IPS-NIHi11 (cell line): ENCODE measurements at places on chromosomes 3 and 15.
A peak's percentile ranks its signal among the peaks of the same experiment; 100 is the strongest.

GRCh38 chr3:143603774-143604173 is 244.5 kb downstream of the SLC9A9 start:
- no peak for DNase-seq

DNA sequence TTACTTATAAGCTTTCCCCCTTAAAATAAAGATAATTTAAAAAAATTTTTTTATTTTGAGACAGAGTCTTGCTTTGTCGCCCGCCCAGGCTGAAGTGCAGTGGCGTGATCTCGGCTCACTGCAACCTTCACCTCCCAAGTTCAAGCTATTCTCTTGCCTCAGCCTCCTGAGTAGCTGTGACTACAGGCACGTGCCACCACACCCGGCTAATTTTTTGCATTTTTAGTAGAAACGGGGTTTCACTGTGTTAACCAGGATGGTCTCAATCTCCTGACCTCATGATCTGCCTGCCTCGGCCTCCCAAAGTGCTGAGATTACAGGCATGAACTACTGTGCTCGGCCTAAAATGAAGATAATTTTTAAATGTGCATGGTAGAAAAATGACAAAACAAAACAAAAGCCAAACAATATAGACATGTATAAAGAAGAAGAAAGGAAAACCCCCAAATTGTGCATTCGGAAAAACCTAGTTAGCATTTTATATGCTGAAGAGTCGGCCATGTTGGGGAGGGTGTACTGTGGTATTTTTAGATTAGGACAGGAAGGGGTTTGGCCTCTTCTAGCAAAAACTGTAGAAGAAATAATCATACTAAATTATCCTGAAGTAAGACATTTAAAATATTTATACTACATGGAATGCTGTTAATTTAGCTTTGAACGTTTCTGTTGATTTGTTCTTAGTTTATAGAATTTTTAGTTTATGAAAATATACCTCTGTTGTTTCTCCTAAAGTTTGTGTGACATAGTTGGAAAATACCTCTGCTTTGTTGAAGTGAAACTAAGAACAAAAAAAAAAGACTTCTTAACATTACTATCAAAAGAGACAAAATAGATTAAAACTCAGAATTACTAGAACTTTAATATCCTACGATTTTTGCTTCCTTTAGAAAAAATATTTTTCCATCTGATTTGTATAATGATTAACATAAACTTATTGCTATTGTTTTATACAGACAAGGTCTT is 7.4 kb downstream of the APPL1 start:
- DNase-seq, result no peak

GRCh38 chr3:10602769-10603768 is 97.7 kb upstream of the ATP2B2 start:
- no peak for DNase-seq

DNA sequence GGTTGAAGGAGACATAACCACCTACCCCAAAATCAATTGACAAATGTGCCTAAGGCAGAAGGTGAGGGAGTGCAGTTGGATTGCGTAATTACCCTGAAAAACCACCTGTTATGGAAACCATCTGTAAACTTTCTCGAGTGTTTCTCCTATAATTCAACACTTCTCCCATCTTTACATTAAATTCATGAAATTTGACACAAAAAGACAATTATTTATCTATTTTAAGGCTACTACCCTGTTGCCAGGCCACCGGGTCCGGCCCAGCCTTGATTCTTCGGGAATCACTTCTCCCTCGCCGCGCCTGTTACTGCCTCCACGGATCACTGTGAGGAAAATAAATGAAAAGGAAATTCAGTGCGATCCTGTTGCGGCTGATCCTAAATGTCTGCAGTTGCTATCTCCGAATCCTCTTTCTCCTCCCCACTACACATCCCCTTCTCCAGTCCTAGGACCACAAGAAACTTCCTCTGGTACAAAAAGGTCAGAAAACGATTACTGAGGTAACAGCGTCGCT is 646 bp downstream of the IQCB1 start:
- peak; percentile 40 for DNase-seq

- DNase-seq, result no peak
Measured at GRCh38 chr3:192899540-192899982, 18.1 kb downstream of the MB21D2 start.

DNA sequence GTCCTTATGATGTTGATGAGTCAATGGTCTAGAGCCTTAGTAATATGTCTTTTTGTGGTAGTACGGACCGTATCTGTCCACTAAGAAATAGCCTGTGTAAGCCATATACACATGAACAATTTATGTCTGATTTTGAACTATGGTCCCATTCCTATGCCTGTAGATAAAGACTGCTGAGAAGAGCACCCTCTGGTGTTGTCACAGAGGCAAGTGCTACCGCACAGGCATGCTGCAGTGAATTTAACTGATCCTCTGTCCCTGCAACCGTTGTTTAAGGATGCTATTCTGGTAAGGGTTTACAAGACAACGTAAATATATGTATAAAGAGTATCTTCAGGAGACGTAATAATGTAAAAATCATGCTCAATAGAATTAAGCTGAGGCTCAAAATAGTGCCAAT is 170.7 kb downstream of the UBE3A start:
- DNase-seq, result no peak

DNA sequence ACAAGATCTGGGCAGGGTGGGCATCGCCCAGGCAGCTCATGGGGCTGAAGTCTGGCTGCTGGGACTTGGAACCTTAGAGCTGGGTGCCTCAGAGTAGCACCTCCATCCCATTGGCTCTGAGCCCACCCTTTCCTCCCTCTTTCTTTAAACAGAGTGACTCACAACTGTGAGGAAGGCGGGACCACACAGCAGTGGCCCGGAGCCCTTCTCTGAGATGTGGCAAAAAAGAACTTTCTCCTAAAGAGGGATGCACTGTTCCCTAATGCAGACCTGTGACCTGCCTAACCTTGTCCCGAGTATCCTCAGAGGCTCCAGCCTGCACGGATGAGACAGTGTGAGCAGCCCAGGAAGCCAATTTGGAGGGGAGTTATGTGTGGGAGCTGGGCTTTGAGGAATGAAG is 23.6 kb downstream of the PRR20G start:
- DNase-seq, result no peak

DNA sequence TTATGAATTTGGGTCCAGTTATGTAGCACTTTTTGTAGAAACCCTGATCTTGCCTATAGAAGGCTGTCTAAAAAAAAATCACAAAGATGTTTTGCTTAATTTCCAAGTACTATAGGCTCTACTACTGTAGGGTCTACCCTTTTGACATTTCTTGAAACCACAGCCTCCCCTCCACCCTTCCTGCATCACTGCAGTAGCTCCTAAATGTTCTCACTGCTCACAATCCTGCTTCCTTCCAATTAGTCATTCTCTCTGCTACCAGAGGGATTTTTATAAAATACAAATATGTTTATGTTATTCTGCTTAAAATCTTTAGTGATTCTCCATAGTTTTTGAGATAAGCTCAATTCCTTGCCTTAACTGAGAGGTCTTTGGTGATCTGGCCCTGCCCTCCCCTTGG is 114.0 kb downstream of the CYP19A1 start:
- no peak for DNase-seq

GRCh38 chr3:184836090-184836822 is 24.3 kb downstream of the VPS8 start:
- DNase-seq, result no peak

GRCh38 chr3:128800241-128801187 is 74.5 kb downstream of the RAB7A start:
- no peak for DNase-seq

- peak; percentile 60 for DNase-seq
Measured at GRCh38 chr3:39126532-39127071, 19.1 kb downstream of the TTC21A start.

DNA sequence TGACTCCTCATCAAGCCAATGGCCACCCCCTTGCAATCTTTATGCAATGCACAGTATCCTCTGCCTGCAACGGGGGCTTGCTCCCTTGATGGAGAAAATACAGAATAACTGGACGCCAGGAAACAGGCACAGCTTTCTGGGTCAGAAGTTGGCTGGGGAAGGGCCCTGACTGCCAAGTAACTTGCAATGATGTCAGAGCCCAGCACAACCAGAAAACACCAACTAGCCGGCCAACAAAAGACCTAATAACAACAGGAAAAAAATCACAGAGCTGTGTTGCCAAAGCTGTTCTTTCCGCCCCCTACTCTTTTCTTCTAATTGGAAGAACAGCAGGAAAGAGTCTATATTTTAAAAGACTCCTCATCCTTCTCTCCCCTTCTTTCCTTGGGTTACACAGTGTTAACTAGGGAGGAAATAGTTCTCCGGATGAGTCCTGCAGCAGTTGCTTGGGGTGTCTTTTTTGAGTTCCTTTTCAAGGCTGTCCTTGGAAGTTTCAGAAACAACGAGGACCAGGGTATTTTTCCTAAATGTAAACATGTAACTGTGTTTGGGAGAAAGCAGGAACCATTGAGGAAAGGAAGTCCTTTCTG is 1.4 kb upstream of the SEMA6D start:
- DNase-seq, result no peak

GRCh38 chr3:60703956-60704736 is 547.1 kb downstream of the FHIT start:
- no peak for DNase-seq
